Ureter (tissue), 1 donor: ENCODE measurements at places on chromosomes 5 and 9. TPM values are rescaled to one million over a fixed set of nuclear protein-coding genes. Genes with fewer than 3 reads are reported as not detected.

ANKRD18A gene
- 16.6 TPM for total RNA-seq

PCDHB10 gene
- 2.5 TPM for total RNA-seq

CD14 gene
- 17.3 TPM for total RNA-seq

HSD17B4 gene
- 438 TPM for total RNA-seq

MTMR12 gene
- total RNA-seq, result 33.4 TPM

CDKN2A gene
- 1.7 TPM for total RNA-seq

GRCh38 chr5:179267071-179267670 lies 78.1 kb downstream of the ADAMTS2 start:
- peak; percentile 44 for DNase-seq

- no peak for DNase-seq
Measured at GRCh38 chr5:6770826-6771607, 57.8 kb downstream of the TENT4A start.

- DNase-seq, result no peak
Measured at GRCh38 chr9:31335529-31336234, 1048.8 kb upstream of the ACO1 start.

DNA sequence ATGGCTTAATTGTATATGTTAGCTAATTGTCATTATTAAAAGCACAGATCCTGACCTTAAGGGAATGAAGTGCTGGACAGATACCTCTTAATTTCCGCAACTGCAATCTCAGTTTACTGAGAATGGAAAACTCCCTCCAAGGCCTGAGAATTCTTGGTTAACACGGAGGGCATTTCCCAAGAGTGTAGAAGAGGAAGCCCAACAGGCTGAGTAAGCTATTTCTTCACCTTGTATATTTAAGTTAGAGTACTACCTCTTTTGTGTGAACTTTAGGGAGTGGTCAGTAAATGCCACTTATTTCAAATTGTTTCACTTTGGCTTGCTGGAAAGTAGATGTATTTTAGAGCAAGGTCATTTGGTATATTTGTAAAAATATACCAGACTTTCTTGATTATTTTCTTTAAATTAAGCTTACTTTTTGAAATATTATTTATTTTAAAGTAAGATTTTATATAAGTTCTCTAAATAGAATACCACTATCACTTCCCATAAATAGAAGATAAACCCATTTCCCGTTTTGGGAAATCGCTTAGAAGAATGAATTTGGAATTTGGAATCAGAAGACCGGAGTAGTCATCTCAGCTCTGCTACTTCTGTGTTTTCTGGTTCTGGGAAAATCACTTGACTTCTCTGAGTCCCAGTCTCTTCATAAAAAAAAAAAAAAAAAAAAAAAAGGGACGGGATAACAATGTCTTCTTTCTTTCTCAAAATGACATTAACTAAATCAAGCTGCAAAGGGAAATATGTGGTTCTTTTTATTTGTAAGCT lies 26.0 kb upstream of the C9orf72 start:
- no peak for DNase-seq

GRCh38 chr5:22070186-22070728 lies 782.9 kb downstream of the CDH12 start:
- no peak for DNase-seq

DNA sequence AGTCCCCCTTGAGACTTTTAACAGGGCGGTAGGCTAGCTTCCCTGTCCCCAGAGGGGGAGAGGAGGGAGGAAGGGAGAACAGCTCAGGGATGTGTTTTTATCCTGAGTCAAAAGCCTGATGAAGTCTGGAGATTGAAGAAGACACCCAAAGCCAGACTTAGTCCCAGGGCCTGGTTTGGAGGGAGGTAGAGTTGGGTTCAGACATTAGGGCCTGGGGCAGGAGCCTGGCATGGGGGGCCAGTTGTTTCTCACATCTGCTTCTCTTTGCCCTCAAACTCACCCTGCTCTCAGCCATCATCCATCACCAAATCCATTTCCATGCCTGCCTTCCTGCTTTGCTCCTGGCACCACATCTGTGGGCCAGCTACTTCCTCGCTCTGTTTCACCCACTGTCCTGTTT lies 2.9 kb downstream of the MYORG start:
- no peak for DNase-seq

DNA sequence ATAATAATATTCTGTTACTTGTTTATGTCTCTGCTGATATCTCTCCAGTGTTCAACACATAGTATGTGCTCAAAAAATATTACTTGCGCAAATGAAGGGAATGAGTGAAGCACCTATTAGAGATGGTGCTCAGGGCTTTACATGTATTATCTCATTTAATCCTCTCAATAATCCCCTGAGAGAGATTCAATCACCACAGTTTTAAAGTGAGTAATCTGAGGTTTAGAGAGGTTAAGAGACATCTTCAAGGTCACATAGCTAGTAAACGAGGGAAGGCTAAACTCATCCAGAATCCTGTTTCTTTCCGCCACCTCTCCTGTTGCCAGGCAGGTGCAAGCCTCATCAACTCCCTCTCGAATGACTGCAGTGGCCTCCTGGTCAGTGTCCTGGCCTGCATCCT lies 82.0 kb downstream of the UGCG start:
- no peak for DNase-seq

DNA sequence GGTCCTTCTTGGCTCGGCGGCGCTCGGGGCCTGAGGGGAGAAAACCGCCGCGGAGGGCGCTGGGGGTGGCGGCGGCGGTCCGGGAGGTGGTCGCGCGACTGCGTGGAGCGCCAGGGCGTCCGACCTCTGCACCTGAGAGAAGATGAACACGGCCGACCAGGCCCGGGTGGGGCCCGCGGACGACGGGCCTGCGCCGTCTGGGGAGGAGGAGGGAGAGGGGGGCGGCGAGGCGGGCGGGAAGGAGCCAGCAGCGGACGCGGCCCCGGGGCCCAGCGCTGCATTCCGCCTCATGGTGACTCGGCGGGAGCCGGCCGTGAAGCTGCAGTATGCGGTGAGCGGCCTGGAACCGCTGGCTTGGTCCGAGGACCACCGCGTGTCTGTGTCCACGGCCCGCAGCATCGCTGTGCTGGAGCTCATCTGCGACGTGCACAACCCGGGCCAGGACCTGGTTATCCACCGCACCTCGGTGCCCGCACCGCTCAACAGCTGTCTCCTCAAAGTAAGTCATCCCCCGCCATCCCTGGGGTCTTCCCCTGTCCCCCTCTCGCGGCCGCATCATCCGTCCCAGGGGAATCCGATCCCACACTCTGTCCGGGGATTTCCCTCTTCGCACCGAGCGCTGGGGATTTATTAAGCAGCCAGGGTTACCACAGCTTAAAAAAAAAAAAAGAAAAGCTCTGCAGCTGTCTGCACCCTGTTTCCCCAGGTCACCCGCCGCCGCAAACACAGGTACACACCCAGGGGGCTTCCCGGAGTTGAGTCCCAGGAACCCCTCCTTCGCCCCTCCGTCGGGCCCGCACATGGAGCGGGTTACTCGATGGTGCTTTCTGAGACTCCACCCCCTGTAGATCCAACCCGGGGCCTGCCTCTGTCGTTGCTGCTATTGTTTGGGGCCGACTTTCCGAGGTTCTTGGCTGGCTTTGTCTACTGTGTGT lies at the start of gene GTF3C4:
GTF3C4 (plus strand) TSS at position 8 of the 935 bp plus-strand sequence; CDS start at position 143, 135 bp downstream.
- DNase-seq, result peak; percentile 53

GRCh38 chr5:140926443-140927227 lies 536 bp downstream of the PCDHAC1 start:
- peak; percentile 81 for DNase-seq

GRCh38 chr5:25891691-25892090 lies 1146.7 kb downstream of the CDH9 start:
- DNase-seq, result no peak

GRCh38 chr9:32526707-32527048 lies 682 bp upstream of the RIGI start:
- DNase-seq, result no peak

- no peak for DNase-seq
Measured at GRCh38 chr9:20353524-20353923, 268.8 kb downstream of the MLLT3 start.

- no peak for DNase-seq
Measured at GRCh38 chr5:58571501-58571900, 11.4 kb upstream of the RAB3C start.

DNA sequence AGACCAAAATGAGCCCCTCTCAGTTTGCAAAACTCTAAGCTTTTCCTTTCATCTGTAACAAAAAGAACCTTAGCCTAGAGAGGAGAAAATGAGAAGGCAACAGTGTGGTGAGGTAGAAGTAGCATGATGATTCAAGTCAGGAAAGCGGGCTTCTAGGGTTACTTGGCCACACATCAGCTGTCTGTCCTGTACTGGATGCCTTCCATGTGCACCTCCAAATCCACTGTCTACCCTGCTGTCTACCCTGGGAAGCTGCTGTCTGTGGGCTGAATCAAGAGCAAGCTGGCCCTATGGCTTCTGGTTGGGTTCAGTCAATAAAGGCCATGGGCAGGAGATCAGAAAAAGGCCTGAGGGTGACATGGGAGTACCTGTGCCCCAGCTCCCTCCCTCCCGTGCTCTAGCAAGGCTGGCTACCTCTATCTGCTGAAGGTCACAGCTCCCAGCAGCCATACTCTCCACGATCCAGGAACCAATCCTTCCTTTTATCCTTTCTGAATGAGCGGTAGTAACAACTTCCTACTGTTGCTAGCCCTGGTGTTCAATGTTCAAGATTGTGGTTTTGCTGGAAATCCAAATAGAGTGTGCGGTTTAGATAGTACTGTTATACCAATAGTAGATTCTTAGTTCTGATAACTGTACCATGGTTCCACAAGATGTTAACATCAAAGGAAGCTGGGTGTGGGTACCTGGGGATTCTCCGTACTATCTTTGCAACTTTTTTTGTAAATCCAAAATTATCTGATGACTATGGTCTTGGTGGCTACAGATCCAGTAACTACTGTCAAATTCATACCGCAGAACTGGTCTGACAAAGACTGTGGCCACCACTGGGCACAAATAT lies 191.0 kb downstream of the ESM1 start:
- no peak for DNase-seq

- no peak for DNase-seq
Measured at GRCh38 chr9:37369671-37370070, 52.8 kb upstream of the GRHPR start.

- DNase-seq, result no peak
Measured at GRCh38 chr5:20020247-20020646, 32.2 kb upstream of the CDH18 start.

GRCh38 chr9:124553738-124554137 lies 46.5 kb upstream of the NR5A1 start:
- DNase-seq, result no peak

DNA sequence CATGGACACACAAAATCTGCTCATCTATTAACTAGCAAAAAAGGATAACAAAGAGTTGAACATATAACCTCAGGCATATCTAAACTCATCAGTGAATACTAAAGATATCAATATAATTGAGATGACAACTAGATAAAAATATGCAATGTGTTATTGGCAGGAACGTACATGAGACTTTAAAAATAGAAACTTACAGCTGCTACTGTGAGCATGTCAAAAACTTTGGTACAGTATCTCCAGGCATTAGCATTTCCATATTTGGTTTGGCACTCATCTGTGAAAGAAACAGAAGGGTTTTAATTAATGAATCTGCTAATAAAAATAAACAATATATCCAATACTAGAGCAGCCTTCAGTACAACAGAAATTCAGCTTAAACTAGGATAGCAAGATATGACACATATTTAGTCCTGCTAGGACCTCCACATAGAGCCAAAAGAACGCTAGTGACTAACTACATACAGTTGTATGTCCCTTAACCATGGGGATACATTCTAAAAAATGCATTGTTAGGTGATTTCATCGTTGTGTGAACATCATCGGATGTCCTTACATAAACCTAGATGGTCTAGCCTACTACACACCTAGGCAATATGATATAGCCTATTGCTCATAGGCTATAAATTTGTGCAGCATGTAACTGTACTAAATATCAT lies 10.5 kb upstream of the SCAI start:
- no peak for DNase-seq

DNA sequence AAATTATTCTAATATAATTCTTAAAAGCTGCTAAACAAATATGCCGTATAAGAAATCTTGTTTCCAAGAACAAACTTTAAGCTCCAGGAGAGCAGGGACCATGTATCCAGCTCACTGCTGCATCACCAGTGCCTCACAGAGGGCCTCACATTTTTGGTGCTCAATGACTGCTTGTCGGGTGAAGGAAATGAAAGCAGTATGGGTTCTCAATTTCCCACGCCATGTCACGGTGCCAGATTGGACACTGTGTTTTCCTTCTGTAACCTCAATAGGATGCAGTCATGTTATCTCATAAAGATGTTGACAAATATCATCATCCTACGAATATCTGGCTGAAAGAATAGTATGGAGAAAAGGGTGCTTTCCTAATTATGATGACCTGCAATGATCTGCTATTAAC lies 64.7 kb downstream of the POU5F2 start:
- no peak for DNase-seq

DNA sequence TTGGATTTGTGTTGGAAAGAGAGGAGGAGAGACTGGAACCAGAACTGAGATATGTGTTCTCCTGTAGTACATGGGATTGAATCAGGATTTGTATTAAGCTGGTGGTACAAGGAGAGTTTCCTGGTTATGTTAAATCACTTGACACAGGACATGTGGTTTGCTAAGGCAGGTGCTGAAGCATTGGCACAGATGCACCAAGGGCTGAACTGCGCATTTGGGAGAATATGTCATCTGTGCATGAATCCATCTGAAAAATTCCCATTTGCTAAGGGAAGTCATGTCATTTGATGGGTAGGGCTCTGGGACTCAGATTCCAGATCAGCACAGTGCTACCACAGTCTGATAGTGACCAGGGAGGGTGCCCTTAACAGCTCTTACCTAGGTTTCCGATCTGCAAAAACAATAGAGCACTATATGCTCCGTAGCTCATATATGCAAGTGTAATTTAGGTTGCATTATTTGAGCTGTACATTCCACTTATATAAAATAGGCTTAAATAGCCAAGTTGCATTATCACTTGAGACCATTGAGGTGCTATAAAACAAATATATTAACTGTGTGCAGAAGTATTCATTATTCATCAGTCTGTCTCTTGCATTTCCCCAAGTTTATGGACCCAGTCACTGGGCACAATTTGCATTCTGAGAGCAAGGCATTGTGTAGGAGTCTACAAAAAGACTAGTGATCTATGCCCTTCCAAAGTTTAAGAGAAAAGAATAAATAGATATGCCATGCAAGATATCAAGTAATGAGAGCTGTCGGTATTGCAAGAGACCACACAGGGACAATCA lies 55.2 kb downstream of the ADAMTS16 start:
- DNase-seq, result no peak

DNA sequence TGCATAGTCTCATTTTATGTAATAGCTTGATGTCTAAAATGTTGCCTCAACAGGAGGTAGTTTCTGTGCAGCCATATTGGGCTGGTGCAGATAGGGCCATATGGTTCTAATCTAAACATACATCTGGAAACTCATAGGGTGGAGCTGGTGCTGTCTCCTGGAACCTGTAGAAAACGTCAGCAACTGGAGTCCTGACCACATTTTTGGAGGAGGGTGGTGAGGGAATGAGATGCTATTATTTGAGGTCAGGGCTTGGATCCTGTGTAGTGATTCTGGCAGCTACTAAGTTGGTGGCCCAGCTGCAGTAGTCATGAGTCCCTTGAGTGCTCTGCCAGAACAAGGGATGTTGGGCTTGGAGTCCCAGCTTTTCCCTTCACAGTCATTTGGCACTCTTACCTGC lies 14.1 kb downstream of the MAN2A1 start:
- no peak for DNase-seq

GRCh38 chr5:51225789-51226742 lies 157.2 kb upstream of the ISL1 start:
- DNase-seq, result no peak
